Globus pallidus (tissue), 1 donor: ENCODE measurements at places on chromosomes 6 and 20.

- peak; percentile 24 for DNase-seq
Observed at GRCh38 chr6:116411284-116411623, 40.5 kb downstream of the DSE start.

DNA sequence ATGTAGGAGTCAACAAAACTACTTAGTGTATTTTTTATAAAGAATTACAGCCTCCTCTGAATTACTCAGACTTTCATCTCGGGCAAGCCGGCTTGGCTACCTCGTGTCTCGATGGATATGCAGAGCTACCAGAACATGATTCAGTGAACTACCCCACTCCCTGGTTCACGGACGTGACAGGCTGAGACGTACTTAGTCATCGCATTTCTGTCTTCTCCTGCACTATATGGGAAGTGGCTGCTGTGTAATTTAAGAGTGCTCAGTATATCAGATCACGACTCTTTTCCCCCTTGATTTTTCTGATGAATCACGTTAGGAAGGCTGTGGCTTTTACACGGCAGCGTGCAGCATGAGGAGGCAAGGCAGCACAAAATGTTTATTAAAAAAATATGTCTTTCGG, 302.7 kb upstream of the ZFP64 start:
- DNase-seq = no peak

DNA sequence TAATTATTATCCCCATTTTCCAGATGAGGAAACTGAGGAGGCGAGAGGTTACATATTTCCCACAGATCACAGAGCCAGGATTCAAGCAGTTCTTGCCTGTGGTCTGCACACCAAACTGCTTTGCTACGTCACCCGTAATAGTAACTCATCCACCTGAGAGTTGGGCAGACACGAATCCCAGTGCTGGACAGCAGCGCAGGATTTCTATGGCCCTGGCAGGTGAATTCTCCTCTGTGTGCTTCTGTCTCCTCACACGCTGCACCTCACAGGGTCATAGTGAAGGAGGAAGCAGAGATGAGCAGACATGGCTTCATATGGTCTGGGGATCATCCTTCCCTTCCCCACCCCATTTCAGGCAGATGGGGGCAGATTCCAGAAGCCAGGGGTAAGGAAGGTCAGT, 127.0 kb upstream of the LRFN2 start:
- no peak for DNase-seq

DNA sequence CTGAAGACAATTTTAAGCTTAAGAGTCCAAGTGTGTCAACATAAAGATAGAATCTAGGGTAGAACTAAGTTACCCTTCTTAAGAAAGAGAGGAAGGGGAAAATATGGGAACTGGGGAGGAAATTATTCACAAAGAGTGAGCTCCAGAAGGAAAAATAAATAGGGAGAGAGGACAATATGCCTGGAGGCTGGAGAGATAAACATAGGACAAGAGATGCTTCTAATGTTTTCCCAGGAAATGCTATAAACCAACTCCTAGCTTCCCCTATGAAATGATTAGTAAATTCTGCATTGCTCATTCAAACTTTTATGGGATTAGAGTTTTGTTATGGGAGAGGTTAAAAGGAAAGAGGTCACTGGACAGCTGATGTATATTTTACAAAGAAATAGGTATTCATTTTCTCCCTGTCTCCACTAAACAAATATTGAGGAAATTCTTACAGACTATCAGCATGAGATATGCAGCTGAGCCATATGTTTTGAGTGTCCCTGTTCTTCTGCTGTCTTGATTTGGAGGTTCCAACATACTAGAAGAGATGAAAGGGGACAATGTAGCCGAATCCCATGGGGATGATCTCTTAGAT, 22.0 kb downstream of the TPD52L1 start:
- no peak for DNase-seq

DNA sequence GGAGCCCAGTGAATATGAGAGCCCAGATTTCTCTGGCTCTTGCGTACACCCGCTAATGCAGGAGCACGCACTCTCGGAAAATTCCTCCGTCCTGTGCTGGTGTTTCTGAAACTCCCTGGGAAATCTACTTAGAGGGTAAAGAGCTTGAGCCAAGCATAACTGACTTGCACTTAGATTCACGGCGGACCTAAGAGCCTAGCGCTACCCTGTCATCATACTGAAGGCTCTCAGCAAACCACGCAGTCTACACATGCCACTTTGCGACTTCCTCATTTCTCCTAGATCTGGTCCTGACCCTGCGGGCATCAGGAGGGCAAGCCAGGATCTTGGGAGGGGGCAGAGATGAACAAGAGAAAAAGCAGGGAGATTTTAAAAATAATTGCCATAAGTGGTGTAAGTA, 324.7 kb downstream of the CD83 start:
- peak; percentile 26 for DNase-seq

DNA sequence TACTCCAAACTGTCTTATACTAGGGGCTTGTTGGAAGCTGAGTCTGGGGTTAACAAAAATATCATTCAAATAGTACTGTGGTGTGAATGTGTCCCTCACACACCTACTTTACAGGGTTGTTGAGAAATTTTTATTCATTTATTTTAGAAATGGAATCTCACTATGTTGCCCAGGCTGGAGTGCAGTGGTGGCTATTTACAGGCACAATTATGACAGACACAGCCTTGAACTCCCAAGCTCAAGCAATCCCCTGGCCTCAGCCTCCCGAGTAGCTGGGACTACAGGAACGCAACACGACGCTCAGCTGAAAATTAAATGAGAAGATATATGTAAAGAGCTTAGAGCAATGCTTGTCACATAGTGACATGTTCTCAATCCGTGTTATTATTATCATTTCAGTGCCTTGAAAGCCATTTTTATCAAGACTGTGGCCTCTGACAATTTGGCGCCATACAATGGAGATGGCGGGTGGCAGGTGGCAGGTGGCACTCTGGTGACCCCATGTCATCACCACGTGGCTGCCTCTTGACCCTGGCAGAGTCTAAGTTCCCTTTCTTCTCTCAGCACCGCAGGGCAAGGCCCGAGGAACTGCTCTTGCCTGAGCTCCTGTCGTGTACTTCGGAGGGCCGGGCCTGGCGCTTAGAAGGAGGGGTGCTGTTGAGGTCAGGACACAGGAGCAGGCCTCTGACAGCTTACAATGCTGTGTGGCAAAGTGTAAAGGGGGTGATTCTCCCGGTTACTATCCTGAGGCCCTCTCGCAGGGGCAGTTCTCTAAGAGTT, 64.5 kb downstream of the STX11 start:
- no peak for DNase-seq

- peak; percentile 8 for DNase-seq
Observed at GRCh38 chr20:54680872-54681619, 205.7 kb downstream of the DOK5 start.

DNA sequence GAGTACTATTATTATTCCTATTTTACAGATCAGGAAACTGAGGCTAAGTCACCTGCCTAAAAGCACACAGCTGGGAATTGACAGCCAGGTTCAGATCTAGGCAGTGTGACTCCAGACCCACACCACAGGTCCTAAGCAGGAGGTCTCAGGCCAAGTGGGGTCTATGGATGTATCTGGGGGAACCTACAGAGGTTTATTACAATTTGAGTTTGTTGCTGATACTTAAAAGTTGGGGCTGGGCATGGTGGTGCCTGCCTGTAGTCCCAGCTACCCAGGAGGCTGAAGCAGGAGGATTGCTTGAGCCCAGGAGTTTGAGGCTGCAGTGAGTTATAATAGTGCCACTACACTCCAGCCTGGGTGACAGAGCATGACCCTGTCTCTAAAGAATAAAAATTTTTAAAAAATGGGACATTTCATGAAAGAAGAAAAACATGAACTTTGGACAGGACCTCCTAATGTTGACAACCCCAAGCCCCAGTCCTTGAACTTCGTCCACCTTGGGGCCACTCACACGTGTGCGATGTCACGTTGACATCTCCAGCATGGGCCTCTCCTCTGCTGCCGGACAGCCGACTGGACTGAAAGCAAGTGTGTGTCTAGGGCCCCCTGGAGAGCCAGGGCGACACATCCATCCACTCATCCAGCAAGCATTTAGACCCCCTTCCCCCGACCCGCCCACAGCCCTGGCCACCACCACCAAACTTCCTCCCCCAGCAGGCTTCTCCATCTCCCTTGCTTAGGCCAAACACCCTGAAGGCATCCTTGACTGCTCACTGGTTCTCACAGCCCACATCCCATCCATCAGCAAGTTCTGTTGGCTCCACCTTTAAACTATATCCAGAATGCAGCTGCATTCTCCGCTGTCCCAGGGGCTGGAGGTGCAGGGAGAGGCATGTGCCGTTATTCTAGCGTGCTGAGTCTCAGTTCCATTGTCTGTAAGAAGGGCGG, 40.0 kb downstream of the NOL4L start:
- no peak for DNase-seq

DNA sequence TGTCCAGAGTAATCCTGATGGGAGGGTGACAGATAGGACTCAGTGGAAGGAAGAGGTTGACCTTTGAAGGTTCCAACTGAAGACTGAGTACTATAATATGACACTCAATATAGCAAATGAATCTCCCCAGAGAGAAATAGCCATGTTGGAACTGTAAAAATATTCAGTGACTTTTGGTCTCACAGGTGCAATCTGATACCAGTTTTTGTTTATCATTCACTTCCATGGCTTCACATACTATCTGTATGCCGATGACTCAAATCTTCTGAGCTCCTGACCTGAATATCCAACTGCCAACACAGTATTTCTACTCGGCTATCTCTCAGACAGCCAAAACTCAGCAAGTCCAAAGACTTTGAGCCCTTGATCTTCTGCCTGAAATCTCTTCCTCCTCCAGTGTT, 21.8 kb upstream of the PKHD1 start:
- no peak for DNase-seq

GRCh38 chr6:151254451-151255081, 14.8 kb downstream of the AKAP12 start:
- no peak for DNase-seq

DNA sequence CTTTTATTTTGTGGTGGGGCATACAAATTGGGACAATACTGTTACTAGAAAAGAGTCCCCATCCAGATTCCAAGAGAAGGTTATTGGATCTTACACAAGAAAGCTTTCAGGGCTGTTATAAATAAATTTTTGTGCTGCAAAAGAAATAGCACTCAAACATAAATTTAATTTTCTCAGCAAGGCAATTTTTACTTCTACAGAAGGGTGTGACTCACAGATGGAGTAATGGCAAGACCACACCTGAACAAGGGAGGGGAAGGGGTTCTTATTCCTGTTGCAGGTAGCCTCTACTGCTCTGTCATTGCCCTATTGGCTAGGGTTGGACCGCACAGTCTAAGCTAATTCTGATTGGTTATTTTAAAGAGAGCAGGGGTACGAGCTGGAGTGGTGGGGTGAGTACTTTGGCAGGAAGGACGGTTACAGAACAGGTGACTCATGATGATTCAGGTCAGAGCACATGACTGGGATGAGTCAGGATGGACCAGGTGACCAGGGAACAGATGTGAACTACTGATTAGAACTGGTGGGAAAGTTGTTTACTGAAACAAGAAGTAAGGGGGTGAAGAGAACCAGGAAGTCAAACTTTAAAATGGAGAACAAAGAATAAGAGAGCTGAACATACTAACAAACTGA, 41.1 kb downstream of the CNR1 start:
- no peak for DNase-seq

GRCh38 chr6:166658115-166658791, 31.2 kb upstream of the RPS6KA2 start:
- no peak for DNase-seq

DNA sequence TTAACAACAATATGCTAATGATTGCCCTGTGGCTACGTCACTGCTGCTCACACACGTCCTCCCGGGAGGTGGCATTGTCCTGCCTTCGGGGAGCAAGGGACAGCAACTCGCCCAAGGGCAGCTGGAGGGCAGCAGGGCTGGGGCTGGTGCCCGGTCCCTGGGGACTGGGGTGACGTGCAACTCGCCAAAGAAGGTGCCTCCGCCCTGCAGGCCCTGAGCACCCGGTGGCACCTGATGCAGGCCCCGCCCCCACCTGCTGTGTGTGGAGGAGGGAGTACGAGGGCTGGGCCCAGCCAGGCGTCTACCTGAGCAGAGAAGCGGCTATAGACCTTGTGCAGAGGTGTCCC, 64.8 kb upstream of the SLCO4A1 start:
- no peak for DNase-seq

GRCh38 chr6:139112146-139112545, 22.7 kb upstream of the HECA start:
- DNase-seq = no peak

GRCh38 chr6:13762611-13763441, 51.2 kb upstream of the RANBP9 start:
- DNase-seq = peak; percentile 30

GRCh38 chr6:11900662-11901598, 111.2 kb upstream of the HIVEP1 start:
- DNase-seq = no peak

GRCh38 chr6:107712665-107713551, 111.2 kb downstream of the SCML4 start:
- DNase-seq = no peak

- DNase-seq = no peak
Observed at GRCh38 chr20:60581606-60582115, 623.4 kb downstream of the CDH26 start.

- DNase-seq = no peak
Observed at GRCh38 chr6:155103816-155104366, 108.8 kb downstream of the TIAM2 start.

DNA sequence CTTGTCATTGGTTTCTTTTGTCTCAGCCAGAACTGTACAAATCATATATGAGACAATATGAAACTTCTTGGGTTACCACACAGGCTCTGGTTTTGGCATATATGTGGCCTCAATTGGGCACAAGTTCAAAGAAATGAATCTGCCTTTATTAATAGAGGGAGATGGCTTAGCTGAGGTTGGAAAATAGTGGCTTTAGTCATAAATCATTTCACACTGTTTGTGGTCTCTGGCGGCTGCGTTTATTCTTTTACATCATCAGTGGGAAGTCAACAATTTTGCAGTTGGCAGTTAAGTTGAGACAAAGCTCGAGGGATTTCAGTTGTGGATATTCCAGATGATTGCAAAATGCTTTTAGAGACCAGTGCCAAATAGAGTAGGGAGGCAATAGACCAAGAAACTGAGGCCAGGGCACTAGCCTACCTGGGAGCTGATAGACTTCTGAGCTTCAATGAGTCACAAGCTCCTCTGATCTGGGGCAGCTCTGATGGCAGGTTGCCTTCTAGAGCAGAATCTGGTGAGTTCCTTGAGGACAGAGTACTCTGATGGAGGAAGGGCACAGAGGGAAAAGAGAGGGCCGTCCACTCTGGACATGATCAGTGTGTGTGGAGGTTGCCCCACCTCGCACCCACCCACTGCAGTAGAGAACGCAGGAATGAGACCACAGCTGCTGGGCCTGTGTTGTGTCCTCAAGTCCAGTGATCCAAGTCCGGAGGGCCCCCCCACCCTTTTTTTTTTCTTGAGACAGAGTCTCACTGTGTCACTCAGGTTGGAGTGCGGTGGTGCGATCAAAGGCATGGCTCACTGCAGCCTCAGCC, 73.5 kb downstream of the ARMC2 start:
- no peak for DNase-seq

DNA sequence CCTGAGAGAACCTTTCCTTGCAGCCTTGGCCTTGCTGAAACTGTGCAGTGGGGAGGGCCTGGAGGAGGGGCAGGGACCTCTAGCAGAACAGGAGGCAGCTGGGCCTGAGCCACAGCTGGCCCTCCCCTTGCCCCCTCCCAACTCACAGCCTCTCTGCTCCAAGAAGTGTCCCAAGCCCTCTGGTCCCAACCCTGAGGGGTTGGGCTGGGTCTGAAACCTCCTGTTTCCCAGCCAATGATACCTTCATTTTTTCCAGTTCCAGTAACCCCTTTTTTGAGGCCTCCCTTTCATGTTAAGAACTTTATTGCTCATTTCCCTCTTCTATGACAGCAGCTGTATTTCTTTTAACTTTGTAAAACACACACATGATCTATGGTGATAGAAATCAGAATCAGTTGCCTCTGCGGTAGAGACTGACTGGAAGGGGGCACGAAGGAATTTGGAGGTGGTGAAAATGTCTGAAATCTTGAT, 17.9 kb upstream of the ARMC12 start:
- no peak for DNase-seq

- no peak for DNase-seq
Observed at GRCh38 chr6:39880594-39880993, 53.7 kb downstream of the MOCS1 start.
